Activated CD4-positive, alpha-beta T cell treated with anti-CD3 and anti-CD28 coated beads for 36 hours (primary cell): ENCODE measurements at places on chromosomes 16 and 17. TPM values are rescaled to one million over a fixed set of nuclear protein-coding genes. Genes with fewer than 3 reads are reported as not detected.

GRCh38 chr16:7086822-7087616 lies 245.6 kb upstream of the RBFOX1 start:
- H3K27me3 ChIP-seq = no peaks in the 10 kb centered on the region
- H3K4me3 ChIP-seq = no peak overlapping the region
- no peaks in the 10 kb centered on the region for H3K36me3 ChIP-seq
- no peak overlapping the region for H3K27ac ChIP-seq

DNA sequence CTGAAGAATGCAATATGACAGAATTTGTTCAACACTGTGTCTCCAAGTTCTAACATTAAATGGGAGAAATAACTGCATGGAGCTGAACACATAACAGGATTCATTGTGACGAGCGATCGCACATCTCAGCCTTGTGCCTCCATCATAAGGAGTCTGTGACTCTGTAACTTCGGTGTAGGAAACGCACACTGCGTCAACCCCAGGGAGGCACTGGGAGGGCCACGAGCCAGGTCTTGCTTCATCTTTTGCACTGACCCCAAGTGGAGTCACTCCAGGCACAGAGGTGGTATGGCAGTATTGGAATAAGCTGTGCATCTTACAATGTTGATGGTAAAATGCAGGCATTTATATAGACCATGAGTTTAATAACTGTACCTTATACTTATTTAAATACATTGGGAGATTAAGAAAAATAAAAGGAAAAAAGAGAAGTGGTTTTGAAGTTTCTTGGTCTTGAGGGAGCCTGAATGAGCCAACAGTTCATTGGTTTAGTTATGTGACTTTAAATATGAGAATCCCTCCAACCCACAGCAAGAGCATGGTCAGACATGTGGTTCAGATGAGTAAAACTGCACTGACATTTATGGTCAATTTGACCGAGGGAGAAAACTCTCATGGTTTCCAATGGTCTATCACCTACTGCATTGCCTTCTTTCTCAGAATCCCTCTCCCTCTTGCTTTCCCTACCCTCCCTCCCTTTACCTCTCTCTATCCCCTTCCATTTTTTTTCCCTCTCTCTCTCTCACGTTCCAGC lies 5.7 kb upstream of the PMP22 start:
- H3K27ac ChIP-seq = no peak overlapping the region
- H3K27me3 ChIP-seq = peaks cover 16% of the 10 kb centered on the region
- H3K36me3 ChIP-seq = no peaks in the 10 kb centered on the region
- no peak for DNase-seq
- no peak overlapping the region for H3K4me3 ChIP-seq

DNA sequence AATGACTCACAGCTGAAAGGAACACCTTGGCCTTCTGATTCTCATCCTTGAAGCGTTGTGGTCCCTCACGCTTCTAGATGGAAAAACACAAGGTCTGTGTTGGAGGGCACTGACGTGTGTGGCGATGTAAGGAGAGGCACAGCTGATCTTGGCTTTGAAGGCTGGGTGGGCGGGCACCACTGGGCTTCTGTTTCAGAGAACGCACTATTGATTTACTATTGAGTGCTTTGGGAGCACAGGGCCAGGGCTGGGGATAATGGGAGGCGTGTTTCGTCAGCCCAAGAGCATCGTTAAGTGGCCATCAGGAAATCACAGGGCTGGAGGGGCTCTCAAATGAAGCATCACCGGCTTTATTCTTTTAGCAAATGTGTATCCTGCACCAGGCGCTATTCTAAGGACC lies 70.7 kb downstream of the CMIP start:
- H3K27me3 ChIP-seq = no peaks in the 10 kb centered on the region
- no peak for DNase-seq
- no peak overlapping the region for H3K4me3 ChIP-seq
- peaks cover 2% of the 10 kb centered on the region for H3K36me3 ChIP-seq
- peaks cover 18% of the 10 kb centered on the region for H3K4me1 ChIP-seq

GRCh38 chr17:16593356-16594102 lies 24.5 kb upstream of the ZNF287 start:
- H3K36me3 ChIP-seq = no peaks in the 10 kb centered on the region
- H3K27ac ChIP-seq = peak overlapping the region; percentile 9
- H3K4me1 ChIP-seq = peaks cover 3% of the 10 kb centered on the region
- H3K4me3 ChIP-seq = no peak overlapping the region

- peaks cover 22% of the 10 kb centered on the region for H3K4me1 ChIP-seq
- no peaks in the 10 kb centered on the region for H3K27me3 ChIP-seq
- H3K27ac ChIP-seq = no peak overlapping the region
- no peak overlapping the region for H3K4me3 ChIP-seq
Measured at GRCh38 chr17:40024901-40025300, 9.7 kb downstream of the CSF3 start.

- H3K27me3 ChIP-seq = no peaks in the 10 kb centered on the region
- H3K4me1 ChIP-seq = no peaks in the 10 kb centered on the region
- no peak for DNase-seq
Measured at GRCh38 chr17:13099089-13099735, 81.4 kb upstream of the ELAC2 start.

GRCh38 chr17:68564415-68565111 lies 36.6 kb downstream of the FAM20A start:
- H3K27ac ChIP-seq = no peak overlapping the region
- no peak for DNase-seq
- peaks cover 6% of the 10 kb centered on the region for H3K27me3 ChIP-seq

DNA sequence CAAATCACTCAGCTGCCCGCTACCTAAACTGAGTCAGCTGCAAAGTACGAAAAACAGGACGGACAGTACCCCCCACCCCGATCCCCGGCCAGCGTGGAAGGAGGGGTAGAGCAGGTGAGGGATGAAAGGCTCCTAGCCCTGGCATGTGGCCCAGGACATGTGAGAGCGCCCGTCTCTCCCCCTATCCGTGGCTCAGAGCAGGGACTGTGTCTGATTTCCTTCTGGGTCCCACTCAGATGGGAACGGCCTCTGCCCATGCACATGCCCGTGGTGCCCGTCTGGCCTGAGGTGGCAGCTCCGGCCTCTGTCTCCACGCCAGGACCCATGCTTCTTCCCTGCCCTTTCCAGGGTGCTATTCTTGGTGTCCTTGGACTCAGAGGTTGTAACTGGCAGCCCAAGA lies 30.2 kb upstream of the RASD1 start:
- no peaks in the 10 kb centered on the region for H3K27me3 ChIP-seq
- DNase-seq = no peak
- no peak overlapping the region for H3K27ac ChIP-seq

DNA sequence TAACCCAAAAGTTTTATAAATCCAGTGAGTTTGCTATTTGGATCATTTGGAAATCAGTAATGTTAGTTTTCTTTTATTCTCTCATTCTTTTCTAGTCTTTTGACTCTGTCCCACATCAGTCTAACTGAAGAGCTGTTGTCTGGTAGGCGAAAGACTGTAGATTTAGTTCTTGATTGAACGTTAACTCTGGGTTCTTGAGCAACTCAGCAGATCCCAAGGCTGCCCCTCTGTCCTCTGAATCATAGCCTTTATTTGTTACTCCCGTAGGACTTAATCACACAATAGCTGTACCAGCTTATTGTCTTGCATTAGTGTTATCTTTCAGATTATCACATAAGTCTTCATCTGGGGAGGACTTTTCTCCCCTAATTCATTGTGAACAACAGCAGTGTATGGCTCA lies 119.3 kb upstream of the TOM1L1 start:
- H3K4me1 ChIP-seq = no peaks in the 10 kb centered on the region
- no peak overlapping the region for H3K27ac ChIP-seq
- no peaks in the 10 kb centered on the region for H3K36me3 ChIP-seq
- no peak overlapping the region for H3K4me3 ChIP-seq

GRCh38 chr17:35891269-35891668 lies 11.1 kb upstream of the CCL5 start:
- H3K27ac ChIP-seq = no peak overlapping the region
- no peaks in the 10 kb centered on the region for H3K36me3 ChIP-seq
- peaks cover 36% of the 10 kb centered on the region for H3K4me1 ChIP-seq

Gene TM4SF5
- total RNA-seq = not detected

Gene ABCC12
- total RNA-seq = not detected

Gene ZG16B
- total RNA-seq = 0.65 TPM

Gene NACA2
- not detected for total RNA-seq
